Upper lobe of left lung (tissue), 6 donors: ENCODE measurements at places on chromosomes 4 and X. TPM values are rescaled to one million over a fixed set of nuclear protein-coding genes. Genes with fewer than 3 reads are reported as not detected.

- no peak for DNase-seq
- H3K4me3 ChIP-seq, result no peak overlapping the region
- no peak overlapping the region for H3K27ac ChIP-seq
Measured at GRCh38 chrX:15160558-15161095, 109.3 kb downstream of the ASB9 start.

GRCh38 chr4:81827577-81828202, 356.0 kb upstream of the RASGEF1B start:
- H3K27me3 ChIP-seq, result no peaks in the 10 kb centered on the region
- no peaks in the 10 kb centered on the region for H3K4me1 ChIP-seq
- no peak overlapping the region for H3K4me3 ChIP-seq
- no peaks in the 10 kb centered on the region for H3K36me3 ChIP-seq
- no peak for DNase-seq

- H3K4me3 ChIP-seq, result no peak overlapping the region
- no peaks in the 10 kb centered on the region for H3K36me3 ChIP-seq
- no peaks in the 10 kb centered on the region for H3K27me3 ChIP-seq
- no peak for DNase-seq
Measured at GRCh38 chrX:94058728-94059382, 384.8 kb downstream of the FAM133A start.

GRCh38 chr4:61149278-61149677, 50.8 kb upstream of the ADGRL3 start:
- no peak overlapping the region for H3K27ac ChIP-seq
- H3K4me3 ChIP-seq, result no peak overlapping the region
- H3K27me3 ChIP-seq, result no peaks in the 10 kb centered on the region
- DNase-seq, result no peak
- H3K36me3 ChIP-seq, result no peaks in the 10 kb centered on the region

- H3K27me3 ChIP-seq, result no peaks in the 10 kb centered on the region
- H3K4me3 ChIP-seq, result no peak overlapping the region
- H3K36me3 ChIP-seq, result no peaks in the 10 kb centered on the region
- H3K4me1 ChIP-seq, result no peaks in the 10 kb centered on the region
- H3K27ac ChIP-seq, result no peak overlapping the region
Measured at GRCh38 chr4:42483426-42484379, 86.4 kb downstream of the SHISA3 start.

DNA sequence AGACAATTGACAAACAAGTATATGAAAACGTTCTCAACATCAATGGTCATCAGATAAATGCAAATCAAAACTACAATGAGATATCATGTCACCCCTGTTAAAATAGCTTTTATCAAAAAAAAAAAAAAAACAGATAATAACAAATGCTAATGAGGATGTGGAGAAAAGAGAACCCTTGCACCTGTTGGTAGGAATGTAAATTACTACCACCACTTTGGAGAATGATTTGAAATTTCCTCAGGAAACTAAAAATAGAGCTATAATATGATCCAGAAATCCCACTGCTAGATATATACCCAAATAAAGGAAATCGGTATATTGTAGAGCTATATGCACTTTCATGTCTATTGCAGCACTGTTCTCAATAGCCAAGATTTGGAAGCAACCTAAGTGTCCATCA, 470.6 kb upstream of the FSTL5 start:
- no peaks in the 10 kb centered on the region for H3K36me3 ChIP-seq
- H3K27ac ChIP-seq, result no peak overlapping the region
- DNase-seq, result no peak
- no peaks in the 10 kb centered on the region for H3K27me3 ChIP-seq

- peak overlapping the region; percentile 53 for H3K27ac ChIP-seq
- no peak for DNase-seq
- no peaks in the 10 kb centered on the region for H3K27me3 ChIP-seq
Measured at GRCh38 chr4:26821031-26821430, 39.6 kb upstream of the STIM2 start.

DNA sequence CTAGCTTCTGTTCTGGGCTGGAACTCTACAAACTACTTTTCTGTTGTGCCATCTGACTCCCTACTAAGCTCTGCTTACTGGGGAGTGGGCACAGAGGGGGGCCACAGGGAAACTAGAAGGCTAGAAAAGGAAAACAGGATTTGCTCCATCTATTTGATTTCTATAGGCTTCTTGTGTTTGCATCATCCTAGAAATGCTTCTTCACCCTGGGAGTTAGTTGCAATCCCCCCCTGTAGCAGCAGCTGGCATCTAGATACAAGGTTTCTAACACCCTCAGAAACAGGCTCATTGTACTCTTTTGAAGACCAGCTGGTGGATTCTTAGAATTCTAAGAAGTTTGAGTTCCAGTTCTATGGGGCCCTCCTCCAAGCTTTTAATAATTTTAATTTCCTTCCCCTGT, 213.4 kb downstream of the TMA16 start:
- DNase-seq, result no peak
- no peak overlapping the region for H3K4me3 ChIP-seq
- H3K4me1 ChIP-seq, result no peaks in the 10 kb centered on the region
- H3K27ac ChIP-seq, result no peak overlapping the region

DNA sequence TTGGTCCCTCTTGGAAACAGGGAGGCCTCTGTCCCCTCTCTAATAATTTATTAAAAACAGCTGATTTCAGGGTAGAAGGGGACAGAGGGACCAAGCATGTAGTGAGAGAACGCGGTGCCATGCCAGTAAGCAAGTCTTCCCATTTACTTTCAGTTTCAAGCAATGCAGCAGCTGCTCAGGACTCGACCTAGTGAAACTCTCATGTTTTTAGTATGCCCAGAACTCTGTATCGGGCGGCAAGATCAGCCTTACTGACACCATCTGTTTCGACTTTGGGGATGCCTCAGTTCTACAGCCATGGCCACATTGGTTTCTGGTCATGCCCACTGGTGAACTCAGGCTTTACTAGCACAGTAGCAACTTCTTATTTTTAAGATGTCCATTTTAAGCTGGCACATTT, 40.6 kb downstream of the ZNF81 start:
- H3K27me3 ChIP-seq, result no peaks in the 10 kb centered on the region
- no peak overlapping the region for H3K4me3 ChIP-seq
- no peak overlapping the region for H3K27ac ChIP-seq
- no peaks in the 10 kb centered on the region for H3K36me3 ChIP-seq

DNA sequence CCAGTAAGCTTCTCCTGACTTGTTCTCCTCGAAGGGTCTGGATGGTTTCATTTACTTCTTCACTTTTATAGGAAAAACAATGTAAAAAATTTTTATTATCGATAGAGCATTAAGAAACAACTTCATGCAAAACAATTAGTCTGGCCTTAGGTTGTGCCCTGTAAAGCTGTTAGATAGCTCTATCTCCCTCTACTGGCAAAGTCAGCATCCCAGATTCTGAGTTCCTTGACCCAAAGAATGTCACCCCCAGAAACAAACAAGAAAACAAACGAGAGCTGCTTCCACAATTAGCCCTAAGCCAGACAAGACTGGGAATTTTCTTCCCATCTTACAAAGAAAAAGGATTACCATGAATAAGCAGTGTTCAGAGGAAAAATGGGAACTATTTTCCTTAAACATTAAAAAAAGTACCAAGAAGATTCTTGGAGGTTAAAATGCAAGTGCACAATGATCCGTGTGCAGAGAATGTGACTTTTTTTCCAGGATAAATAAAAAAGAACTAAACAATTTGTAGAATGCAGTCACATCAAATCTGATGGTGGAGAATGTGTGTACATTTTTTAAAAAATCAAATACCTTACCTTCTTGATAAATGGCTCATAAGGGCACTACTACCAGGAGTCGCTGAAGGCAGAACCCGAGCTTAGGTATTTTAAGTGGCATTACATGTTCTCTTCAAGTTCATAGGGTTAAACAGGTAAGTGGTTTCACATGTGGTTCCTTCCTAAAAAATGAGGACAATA, 293.2 kb downstream of the FBXO8 start:
- no peak overlapping the region for H3K4me3 ChIP-seq
- no peaks in the 10 kb centered on the region for H3K27me3 ChIP-seq
- H3K36me3 ChIP-seq, result no peaks in the 10 kb centered on the region
- no peaks in the 10 kb centered on the region for H3K4me1 ChIP-seq
- DNase-seq, result no peak

DNA sequence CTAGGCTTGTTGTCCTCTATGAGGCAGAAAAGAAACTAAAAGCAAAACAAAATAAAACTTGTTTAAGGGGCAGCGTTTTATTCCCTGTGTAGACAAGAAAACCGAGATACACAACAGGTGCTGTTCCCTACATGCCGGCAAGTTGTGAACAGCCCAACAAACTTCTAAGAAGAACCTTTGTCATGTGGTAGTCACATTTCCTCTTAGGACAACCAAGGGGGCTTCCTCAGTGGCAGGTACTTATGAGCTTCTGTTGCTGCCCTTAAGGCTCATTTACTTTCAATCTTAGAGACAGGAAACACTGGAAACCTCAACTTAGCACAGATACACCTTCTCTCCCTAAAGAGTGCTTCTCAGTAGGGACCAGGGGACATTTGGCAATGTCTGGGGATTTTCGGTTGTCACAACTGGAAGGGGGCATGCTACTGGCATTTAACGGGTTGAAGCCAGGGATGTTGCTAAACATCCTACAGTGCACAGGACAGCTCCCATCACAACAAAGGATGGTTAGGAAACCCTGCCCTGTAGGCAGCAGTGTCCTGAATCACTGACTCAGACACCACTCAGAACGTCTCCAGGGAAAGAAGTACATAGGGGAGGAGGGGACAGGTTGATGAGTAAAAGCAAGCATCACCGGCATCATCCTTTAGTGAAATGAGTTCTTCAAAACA, 111.0 kb downstream of the ASB9 start:
- no peak overlapping the region for H3K27ac ChIP-seq
- DNase-seq, result no peak

- H3K36me3 ChIP-seq, result peaks cover 89% of the 10 kb centered on the region
- no peak for DNase-seq
- H3K4me3 ChIP-seq, result no peak overlapping the region
- no peaks in the 10 kb centered on the region for H3K4me1 ChIP-seq
Measured at GRCh38 chr4:94277534-94277933, 65.1 kb downstream of the HPGDS start.

DNA sequence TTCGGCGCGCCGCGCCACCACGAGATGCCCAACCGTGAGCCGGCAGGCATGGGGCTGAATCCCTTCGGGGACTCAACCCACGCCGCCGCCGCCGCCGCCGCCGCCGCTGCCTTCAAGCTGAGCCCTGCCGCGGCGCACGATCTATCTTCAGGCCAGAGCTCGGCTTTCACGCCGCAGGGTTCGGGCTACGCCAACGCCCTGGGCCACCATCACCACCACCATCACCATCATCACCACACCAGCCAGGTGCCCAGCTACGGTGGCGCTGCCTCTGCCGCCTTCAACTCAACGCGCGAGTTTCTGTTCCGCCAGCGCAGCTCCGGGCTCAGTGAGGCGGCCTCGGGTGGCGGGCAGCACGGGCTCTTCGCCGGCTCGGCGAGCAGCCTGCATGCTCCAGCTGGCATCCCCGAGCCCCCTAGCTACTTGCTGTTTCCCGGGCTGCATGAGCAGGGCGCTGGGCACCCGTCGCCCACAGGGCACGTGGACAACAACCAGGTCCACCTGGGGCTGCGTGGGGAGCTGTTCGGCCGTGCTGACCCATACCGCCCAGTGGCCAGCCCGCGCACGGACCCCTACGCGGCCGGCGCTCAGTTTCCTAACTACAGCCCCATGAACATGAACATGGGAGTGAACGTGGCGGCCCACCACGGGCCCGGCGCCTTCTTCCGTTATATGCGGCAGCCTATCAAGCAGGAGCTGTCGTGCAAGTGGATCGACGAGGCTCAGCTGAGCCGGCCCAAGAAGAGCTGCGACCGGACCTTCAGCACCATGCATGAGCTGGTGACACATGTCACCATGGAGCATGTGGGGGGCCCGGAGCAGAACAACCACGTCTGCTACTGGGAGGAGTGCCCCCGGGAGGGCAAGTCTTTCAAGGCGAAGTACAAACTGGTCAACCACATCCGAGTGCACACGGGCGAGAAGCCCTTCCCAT, 1.1 kb downstream of the ZIC3 start:
- H3K4me3 ChIP-seq, result peak overlapping the region; percentile 59
- H3K36me3 ChIP-seq, result no peaks in the 10 kb centered on the region
- no peak overlapping the region for H3K27ac ChIP-seq
- H3K27me3 ChIP-seq, result peaks cover 63% of the 10 kb centered on the region
- H3K4me1 ChIP-seq, result no peaks in the 10 kb centered on the region

DNA sequence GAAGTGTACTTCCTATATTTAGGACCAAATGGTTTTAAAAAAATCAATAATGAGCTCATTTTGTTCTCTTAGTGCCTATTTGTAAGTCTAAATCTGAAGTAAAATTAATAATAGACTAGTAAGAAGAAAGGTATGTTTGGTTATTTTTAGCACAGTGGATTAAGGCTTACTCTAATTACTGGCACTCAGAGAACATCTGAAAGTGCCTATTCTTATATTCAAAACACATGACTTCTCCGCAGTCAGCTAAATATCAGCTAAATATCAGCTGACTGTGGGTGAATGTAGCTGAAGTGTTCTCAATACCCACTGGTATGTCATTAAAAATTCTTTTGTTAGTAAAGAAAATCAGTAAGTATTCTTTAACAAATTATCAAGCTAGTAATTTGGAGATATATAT, 6.0 kb downstream of the AP1S2 start:
- DNase-seq, result no peak
- H3K4me3 ChIP-seq, result no peak overlapping the region
- H3K36me3 ChIP-seq, result no peaks in the 10 kb centered on the region
- no peak overlapping the region for H3K27ac ChIP-seq
- H3K4me1 ChIP-seq, result no peaks in the 10 kb centered on the region
- no peaks in the 10 kb centered on the region for H3K27me3 ChIP-seq

DNA sequence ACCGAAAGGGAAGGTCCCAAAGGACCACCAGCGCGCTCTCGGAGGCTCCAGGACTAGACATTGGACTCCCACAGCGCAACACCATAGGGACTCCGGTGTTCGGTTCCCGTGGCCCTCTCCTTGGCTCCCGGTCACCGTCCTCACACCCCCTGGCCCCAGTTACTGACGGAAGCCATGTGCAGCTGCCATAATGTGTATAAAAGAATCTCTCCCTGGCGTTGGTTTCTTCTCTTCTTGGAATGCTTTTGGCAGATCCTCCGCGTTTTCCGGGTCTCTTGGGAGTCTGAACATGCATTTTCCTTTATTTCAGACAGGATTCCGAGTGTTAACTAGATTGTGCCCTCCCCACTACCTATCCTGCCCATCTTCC, 69.8 kb downstream of the FBXO8 start:
- peaks cover 49% of the 10 kb centered on the region for H3K4me1 ChIP-seq
- no peak for DNase-seq
- peaks cover 12% of the 10 kb centered on the region for H3K27me3 ChIP-seq

DNA sequence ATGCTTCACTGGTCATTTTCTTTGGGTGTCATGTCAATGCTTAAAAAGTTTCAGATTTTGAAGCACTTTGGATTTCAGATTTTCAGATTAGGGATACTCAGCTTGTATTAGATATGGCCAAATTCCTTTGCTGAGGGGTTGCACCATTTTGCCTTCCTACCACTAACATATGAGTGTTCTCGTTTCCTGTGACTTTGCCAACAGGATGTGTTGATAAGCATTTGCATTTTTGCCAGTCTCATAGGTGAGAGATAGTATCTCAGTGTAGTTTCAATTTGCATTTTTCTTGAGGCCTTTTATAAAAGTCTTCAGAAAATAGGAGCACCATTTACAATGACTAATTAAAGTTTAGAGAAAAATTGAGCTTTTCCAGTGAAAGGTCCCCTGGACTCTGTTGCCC, 71.6 kb upstream of the CLCN4 start:
- H3K4me1 ChIP-seq, result peaks cover 42% of the 10 kb centered on the region
- H3K36me3 ChIP-seq, result no peaks in the 10 kb centered on the region
- H3K27me3 ChIP-seq, result no peaks in the 10 kb centered on the region

GRCh38 chr4:8252301-8253173, 17.0 kb upstream of the HTRA3 start:
- no peak overlapping the region for H3K4me3 ChIP-seq
- no peak overlapping the region for H3K27ac ChIP-seq
- H3K36me3 ChIP-seq, result no peaks in the 10 kb centered on the region
- H3K4me1 ChIP-seq, result peaks cover 11% of the 10 kb centered on the region
- DNase-seq, result no peak

Gene CENPVL2
- not detected for total RNA-seq

Gene PLK4
- total RNA-seq, result 5.2 TPM

Gene LINC00632
- total RNA-seq, result 18.3 TPM

Gene XIAP
- total RNA-seq, result 31.8 TPM
